ENCODE measurements at places on chromosomes 3 and 15. TPM values are rescaled to one million over a fixed set of nuclear protein-coding genes. Genes with fewer than 3 reads are reported as not detected.

DNA sequence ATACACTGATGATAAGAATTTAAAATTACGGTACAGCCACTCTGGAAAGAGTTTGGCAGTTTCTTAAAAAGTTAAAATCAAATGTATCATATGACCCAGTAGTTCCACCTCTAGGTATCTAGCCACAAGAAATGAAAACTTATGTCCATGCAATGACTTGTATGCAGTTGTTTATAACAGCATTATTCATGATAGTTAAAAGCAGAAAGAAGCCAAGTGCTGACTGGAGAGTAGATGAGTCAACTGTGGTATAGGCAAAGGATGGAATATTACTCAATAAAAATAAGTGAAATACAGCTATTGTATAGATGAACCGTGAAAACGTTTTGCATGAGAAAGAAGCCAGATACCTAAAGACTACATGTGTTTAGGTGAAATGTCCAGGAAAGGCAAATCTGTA, 14.8 kb downstream of the GPR87 start:
- peak; percentile 91 for DNase-seq

- peak; percentile 10 for DNase-seq
Observed at GRCh38 chr15:69012761-69013364, 1.6 kb upstream of the NOX5 start.

- no peak for DNase-seq
Observed at GRCh38 chr15:90064911-90065681, 37.2 kb downstream of the IDH2 start.

GRCh38 chr3:155697542-155697941, 47.3 kb downstream of the PLCH1 start:
- no peak for DNase-seq

- DNase-seq: no peak
Observed at GRCh38 chr3:66419036-66419435, 81.8 kb downstream of the LRIG1 start.

GRCh38 chr3:17686613-17687012, 55.8 kb downstream of the TBC1D5 start:
- no peak for DNase-seq

DNA sequence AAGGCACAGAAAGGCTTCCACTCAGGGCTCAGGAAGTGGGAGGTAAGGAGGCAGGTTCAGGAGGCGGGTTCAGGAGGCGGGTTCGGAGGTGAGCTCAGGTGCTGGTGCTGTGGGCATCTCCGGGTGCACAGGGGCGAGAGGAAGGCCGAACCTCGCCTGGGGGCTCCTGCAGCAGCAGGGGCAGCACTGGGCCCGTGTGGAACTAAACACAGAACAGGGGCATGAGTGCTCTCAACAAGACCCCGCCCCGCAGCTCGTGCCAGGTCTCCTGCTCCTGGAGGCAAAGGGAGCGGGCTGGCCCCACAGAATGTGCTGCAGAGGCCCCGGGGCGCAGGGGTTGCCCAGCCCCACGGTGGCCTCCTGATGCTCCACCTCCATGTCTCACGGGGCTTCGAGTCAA, 13.7 kb downstream of the ZDHHC19 start:
- no peak for DNase-seq

DNA sequence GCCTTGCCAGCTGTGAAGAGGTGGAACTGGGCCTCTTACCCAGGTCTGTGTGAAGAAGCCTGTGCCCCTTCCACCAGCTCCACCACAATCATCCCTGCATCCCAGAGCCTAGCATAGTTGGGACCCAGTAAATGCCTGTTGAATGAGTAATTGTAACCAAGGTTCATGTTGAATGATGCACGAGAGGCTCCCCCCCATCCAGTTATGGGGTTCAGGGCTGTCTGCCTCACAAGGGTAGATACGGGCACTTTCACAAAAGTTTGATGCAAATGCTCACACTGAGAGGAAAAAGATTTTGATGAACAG, 29.5 kb upstream of the TSEN2 start:
- DNase-seq: peak; percentile 27

Gene DOCK3
- total RNA-seq: under 0.01 TPM

Gene CP
- total RNA-seq: 0.28 TPM

Gene LMAN1L
- not detected for total RNA-seq
